ENCODE measurements at places on chromosomes 13 and 19.

- no peak for DNase-seq
Measured at GRCh38 chr13:45889590-45890243, 38.2 kb upstream of the SIAH3 start.

GRCh38 chr13:44415815-44416214 lies 42.2 kb downstream of the SERP2 start:
- no peak for DNase-seq

GRCh38 chr19:1252221-1252820 lies 3.9 kb downstream of the MIDN start:
- no peak for DNase-seq

- no peak for DNase-seq
Measured at GRCh38 chr13:95982144-95982543, 71.1 kb downstream of the UGGT2 start.

GRCh38 chr19:5259750-5260149 lies 80.9 kb downstream of the PTPRS start:
- no peak for DNase-seq

GRCh38 chr19:13997631-13997962 lies 8.5 kb downstream of the RFX1 start:
- no peak for DNase-seq

DNA sequence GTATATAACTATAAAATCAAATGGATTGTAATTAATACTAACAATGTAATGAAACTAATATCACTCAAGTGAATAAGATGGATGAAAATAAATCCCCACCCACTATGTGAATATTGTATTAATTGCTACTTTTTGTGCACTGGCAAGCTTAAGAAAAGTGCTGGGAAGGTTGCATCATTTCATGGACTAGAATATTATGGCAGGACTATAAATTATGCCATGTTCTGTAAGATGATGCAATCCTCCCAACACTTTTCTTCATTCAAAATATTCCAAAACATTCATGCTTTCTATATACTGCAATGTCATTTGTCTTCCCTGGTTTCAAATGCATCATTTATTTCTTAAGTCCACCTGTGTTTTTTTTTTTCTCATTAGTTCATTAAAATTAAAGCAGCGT lies 457.6 kb upstream of the GPC6 start:
- no peak for DNase-seq

- DNase-seq = no peak
Measured at GRCh38 chr13:73913751-73914518, 220.3 kb downstream of the KLF12 start.

- DNase-seq = no peak
Measured at GRCh38 chr13:22082437-22083100, 411.7 kb downstream of the FGF9 start.

- DNase-seq = no peak
Measured at GRCh38 chr13:42420304-42420703, 148.4 kb downstream of the AKAP11 start.

- DNase-seq = no peak
Measured at GRCh38 chr19:18000915-18001776, 6.8 kb upstream of the ARRDC2 start.

DNA sequence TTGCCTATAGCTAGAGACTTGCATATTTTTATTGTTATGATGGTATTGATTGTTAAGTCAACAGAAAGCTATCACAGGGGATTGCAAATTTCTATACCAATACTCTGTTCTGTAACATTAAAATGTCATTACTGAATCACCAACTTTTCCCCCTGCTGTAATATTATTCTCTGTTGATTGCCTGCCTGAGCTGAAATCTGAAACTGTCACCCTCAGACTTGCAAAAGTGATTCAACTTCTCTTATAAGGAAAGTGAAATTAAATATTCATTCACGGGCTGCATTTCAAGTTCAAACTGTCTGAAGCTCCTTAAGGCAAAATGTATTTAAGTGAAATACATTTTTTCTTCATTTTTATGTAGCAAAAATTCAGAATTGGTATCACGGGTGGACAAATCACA lies 723.2 kb downstream of the PCDH9 start:
- DNase-seq = no peak

GRCh38 chr19:11092181-11092538 lies 2.9 kb downstream of the LDLR start:
- no peak for DNase-seq

DNA sequence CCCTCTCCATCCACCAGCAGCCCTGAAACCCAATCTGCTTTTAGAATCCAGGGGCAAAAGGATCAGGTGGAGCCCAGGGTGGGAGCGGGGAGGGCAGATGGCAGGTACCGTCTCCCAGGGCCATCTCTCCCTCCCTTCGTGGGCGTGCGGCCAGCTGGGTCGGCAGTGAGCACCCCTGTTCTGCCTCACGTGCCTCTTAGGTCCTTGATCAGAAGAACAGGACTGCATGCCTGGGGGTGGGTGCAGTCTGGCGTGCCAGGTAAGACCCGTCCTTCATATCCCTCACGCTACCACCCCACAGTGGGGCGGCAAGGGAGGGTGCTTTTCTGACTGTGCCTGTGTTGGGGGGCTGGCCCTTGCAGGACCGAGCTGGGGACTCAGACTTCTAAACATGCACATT lies 2.0 kb downstream of the SLC8A2 start:
- DNase-seq = no peak

DNA sequence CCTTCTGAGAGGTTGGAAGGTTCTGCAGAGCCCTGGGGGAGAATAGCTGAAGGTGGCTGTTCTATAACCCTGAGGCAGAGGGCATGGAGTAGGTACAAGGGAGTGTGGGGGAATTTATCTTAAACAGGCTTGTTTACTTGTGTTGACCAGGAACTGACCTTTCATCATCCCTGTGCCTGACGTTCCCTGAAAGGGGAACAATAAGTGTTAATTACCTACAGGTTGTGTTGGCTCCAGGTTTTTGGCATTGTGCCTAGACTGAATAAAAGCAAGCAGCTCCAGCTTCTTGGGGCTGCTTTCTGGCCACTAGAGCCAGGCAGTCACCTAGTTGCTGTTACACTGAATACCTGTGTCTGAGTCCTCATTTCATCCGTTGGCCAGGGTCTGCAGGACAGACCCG lies 60.0 kb downstream of the ZNF627 start:
- DNase-seq = no peak

- no peak for DNase-seq
Measured at GRCh38 chr19:16585808-16586476, 13.7 kb upstream of the SLC35E1 start.

GRCh38 chr13:101785858-101786257 lies 333.4 kb downstream of the ITGBL1 start:
- DNase-seq = no peak

- DNase-seq = no peak
Measured at GRCh38 chr19:16509141-16510061, 13.2 kb downstream of the C19orf44 start.

DNA sequence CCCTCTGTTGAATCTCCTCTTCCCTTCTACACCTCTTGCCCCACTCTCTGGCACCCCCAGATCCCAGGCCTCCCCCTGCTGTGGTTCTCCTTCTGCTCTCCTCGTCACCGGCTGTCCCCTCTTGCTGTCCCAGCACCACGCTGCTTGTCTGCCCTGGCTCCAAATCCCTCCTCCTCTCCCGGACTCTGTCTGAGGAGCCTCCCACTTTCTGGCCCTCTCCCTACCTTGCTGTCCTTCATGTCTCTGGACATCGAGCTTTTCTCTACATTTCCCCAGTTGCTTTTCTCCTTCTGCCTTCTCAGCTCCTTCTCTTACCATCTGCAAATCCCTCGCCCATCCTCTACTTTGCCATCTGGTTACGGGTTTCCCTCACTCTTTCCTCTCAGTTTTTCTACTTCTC lies 1.2 kb downstream of the ZNF347 start:
- no peak for DNase-seq

DNA sequence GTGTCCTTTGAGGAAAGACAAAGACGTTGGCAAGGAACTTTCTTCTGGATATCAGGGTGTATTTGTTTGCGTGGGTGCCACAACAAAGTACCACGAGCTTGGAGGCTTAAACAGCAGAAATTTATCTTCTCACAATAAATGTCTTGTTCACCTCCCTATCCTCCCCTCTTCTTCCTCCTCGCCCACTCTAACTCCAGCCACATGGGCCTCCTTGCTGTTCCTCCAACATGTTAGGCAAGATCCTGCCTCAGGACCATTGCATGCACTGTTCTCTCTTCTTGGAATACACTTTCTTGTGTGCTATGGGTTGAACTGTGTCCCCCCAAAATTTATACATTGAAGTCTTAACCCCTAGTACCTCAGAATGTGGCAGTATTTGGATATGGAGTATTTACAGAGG lies 45.7 kb downstream of the VAV1 start:
- no peak for DNase-seq

- DNase-seq = no peak
Measured at GRCh38 chr13:29875646-29876045, 25.2 kb upstream of the UBL3 start.

DNA sequence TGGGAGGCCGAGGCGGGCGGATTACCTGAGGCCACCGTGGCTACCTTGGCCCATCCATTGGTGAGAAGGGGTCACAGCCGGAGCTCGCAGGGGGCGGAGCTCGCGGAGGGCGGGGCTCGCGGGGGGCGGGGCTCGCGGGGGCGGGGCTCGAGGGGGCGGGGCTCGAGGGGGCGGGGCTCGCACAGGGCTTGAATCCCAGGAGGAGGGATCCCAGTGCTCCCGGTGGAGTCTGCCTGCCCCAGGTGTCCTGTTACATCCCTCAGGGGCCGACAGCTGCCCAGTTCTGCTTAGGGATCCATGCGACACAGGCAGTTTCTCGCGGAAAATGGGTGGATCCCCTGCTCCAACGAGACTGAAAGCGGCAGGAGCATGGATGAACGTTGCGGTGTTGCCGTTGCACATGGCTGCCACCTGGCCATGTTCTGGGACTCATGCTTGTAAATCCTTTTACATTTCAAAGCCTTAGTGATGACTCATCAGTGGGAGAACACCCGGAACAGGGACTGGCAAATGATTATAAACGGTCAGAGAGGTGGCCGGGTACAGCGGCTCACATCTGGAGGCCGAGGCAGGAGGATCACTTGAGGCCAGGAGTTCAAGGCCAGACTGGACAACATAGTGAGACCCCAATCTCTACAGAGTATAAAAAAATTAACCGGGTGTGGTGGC lies 25.1 kb downstream of the TMPRSS9 start:
- DNase-seq = no peak

DNA sequence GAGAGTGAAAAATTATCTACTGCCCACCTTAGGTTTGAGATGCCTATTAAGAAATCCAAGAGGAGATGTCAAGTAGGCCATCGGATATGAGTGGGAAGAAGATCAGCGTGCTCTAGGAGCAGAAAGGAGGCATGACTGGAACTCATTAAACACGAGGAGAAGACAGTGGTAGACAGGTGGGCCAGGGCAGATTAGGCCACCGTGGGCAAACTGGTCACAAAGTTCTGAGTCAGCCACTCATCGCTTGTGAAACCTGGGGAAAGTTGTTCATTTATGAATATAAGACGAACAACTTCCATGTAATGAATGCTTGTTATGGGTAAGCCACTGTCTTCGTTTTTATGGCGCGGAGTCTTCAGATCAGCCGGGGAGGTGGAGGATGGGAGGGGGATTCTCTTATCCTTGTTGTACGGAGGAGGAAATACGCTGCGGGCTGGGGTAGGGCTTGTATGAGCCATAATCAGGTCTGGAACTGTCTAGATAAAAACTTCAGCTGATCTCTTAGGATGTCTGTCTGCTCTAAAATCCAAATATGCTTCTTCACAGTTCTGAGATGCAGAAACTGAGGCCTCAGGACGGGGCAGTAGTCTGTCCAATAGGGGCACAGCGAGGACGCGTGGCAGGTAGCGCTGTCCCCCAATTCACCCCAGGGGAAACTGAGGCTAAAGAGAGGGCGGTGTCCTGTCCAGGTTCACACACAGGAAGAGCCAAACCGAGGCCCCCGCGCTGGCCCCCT lies 1.1 kb upstream of the ZNF444 start:
- no peak for DNase-seq

GRCh38 chr13:50493683-50494082 lies 349.8 kb downstream of the DLEU7 start:
- no peak for DNase-seq

- no peak for DNase-seq
Measured at GRCh38 chr19:55044771-55045716, 7.0 kb upstream of the GP6 start.

DNA sequence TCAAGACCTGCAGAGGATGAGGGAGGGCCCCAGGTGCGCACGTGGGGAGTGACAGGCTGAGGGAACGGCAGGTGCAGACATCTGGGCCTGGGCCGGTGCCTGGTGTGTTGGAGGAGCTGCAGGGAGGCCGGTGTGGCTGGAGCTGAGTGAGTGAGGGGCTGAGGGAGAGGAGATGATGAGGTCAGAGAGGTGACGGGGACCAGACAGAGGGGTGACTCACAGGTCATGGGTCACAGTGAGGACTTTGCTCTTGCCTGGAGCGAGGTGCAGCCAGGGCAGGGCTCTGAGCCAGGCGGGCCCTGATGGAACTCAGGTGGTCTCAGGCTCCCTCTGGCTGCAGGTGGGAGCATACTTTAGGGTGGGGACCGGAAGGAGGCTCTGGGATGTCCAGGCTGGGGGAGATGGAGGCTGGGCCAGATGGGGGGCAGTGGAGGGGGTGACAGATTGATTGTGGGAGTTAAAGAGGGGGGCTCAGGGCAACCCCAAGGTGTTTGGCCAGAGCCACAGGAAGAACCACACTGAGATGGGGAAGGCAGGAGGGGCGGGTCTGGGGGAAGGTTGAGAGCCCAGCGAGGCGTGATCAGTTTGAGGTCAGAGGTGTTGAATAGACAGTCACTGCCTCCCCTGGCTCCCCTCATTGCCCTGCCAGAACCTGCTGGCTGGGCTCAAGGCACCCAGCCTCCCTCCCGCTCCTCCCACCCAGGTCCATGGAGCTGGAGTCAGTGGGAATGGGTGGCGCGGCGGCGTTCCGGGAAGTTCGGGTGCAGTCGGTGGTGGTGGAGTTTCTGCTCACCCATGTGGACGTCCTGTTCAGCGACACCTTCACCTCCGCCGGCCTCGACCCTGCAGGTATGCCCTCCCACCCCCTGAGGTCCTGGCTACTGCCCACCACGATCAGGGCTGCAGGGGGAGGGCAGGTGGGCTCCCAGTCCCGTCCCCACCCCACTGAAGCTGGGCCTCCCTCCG lies 8.4 kb downstream of the ARHGAP33 start:
- no peak for DNase-seq

- no peak for DNase-seq
Measured at GRCh38 chr13:110397436-110398115, 90.5 kb downstream of the COL4A2 start.

- no peak for DNase-seq
Measured at GRCh38 chr19:33435706-33436359, 62.3 kb downstream of the CEBPG start.

- DNase-seq = no peak
Measured at GRCh38 chr13:36795463-36795862, 23.6 kb upstream of the RFXAP start.

DNA sequence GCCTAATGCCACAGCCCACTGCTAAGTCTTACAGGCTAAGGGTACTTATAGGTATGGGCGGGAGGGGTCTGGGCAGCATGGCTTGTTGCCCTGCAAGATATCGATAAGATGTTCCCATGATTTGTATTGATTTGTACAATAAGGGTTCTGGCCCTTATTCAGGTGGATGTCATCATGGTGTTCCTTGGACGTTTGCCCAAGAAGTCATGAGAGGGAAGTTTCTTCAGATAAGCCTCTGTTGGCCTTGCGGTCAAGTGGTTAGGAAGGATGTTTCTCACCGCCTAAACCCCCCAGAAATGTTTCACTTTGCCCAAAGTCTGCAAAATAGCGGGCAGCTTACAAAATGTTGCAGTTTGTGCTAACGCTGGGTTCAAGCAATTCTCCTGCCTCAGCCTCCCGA lies 7.3 kb downstream of the PARP4 start:
- no peak for DNase-seq

Data from forelimb muscle (tissue), 1 donor.